Right lung (tissue), 10 donors: ENCODE measurements at places on chromosomes 12 and 14.

DNA sequence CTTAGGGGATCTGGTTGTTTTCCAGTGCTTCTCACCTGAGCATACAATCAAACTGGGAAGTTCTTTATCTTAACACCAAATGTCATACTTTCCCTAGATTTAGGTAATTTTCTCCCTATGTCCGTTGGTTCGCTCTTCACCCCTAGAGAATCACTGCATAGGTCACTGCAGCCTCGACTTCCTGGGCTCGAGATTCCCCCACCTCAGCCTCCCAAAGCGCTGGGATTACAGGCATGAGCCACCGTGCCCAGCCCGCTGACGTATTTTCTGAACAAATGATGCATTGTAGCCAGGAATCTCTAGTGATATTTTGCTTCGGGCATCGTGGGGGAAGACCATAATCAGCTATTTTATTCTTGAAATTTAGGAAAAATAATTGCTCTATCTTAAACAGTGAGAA, 1.1 kb upstream of the RPL41 start:
- DNase-seq = no peak

GRCh38 chr14:74563233-74563585, 48.8 kb downstream of the LTBP2 start:
- no peak for DNase-seq

DNA sequence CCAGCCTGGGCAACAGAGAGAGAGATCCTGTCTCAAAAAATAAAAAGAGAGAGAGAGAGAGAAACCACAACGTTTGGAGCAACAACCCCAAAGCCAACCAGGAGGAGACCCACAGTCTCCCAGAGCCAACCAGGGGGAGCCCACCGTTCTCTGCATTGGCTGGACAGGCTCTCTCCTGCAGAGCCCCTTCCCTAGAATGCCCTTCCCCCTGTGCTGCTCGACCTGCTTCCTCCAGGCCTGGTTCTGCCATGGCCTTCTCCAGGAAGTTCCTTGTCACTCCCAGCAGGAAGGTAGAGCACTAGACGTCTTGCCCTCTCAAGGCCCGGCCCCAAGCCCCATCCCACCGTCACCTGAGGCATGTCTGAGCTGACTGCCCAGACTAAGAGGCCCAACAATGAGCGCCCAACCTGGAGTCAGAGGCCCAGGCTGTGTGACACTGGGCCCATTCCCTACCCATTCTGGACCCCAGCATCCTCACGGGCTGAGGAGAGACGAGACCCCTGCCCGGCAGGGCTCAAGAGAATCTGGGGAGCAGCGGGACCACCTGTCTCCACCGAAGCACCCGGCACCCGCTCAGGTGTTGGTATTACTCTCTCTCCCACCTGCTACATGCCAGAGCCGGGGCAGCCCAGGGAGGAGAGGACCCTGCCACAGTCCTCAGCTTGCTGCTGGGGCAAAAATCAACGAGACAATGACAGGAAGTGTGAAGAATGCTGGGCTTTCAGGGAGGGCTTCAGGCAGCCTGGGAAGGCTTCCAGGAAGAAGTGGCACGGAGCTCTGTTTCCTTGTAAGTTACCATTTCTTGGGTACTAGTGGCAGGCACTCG, 61.2 kb downstream of the DIO3 start:
- DNase-seq = no peak

DNA sequence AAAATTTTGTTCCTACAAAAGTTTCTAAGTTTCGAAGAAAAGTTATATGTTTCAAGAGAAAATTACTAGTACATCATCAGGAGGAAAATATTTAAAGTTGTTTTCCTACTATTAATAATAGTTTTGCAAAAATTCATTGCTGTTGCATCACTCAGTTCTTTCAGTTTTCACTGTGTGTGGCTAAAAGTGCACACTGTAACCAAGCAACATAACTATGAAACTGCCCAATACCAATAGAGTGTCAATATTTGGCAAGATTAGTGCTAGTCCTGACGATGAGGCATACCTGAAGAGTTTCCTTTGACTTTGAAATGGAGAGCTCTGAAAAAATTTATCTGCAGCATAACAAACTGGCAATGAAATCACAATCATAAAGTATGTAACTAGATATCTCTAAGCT, 194.3 kb downstream of the CPNE8 start:
- DNase-seq = no peak

DNA sequence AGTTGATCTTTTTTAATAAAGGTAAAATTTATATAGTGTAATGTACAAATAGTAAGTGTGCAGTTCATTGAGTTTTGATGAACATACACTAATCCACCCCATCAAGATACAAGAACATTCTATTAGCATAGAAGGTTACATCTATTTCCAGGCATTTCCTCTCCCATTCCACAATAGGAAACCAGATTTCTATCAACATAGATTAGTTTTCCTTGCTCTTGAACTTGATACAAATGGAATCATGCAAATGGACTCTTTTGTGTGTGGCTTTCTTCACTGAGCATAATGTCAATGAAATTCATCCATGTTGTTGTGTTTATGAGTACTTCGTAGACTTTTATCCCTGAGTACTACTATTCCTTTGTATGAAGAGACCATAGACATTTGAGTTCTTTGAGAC, 10.8 kb downstream of the STYX start:
- DNase-seq = no peak

- peak; percentile 56 for DNase-seq
Measured at GRCh38 chr12:115341442-115341841, 657.5 kb upstream of the TBX3 start.

- DNase-seq = no peak
Measured at GRCh38 chr14:57382283-57382682, 8.1 kb upstream of the NAA30 start.

DNA sequence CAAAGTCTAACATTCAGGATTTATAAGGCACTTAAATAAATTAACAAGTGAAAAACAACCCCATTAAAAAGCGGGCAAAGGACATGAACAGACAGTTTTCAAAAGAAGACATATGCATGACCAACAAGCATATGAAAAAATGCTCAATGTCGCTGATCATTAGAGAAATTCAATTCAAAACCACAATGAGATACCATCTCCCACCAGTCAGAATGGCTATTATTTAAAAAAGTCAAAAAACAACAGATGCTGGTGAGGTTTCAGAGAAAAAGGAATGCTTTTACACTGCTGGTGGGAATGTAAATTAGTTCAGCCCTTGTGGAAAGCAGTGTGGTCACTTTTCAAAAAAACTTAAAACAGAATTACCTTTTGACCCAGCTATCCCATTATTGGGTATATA, 60.7 kb upstream of the BDKRB2 start:
- DNase-seq = no peak

GRCh38 chr12:116592731-116593130, 33.5 kb downstream of the MAP1LC3B2 start:
- no peak for DNase-seq

DNA sequence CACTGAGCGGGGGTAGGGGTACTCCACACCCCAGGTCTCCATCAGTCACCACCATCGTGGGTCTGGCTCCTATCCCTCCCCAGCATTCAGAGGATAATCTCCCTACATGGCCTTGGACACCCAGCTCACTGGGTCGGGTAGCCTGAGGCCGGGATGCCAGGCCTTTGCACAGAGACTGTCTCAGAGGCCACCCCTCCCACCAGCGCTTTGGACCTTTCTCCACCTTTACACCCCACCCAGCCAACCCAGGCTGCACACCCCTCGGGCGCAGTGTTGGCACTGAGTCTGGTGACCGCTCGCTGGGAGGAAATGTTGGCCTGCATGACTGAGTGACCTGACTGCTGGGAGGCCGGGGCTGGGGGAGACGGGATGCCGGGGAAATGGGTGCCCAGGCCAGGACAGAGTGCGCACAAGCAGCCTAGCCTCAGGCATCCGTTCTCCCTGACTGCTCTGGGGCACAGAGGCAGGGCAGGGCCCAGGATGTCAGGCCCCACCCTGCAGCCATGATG, 10.6 kb upstream of the LBHD2 start:
- no peak for DNase-seq

GRCh38 chr14:104520620-104521410, 58.7 kb upstream of the C14orf180 start:
- no peak for DNase-seq

DNA sequence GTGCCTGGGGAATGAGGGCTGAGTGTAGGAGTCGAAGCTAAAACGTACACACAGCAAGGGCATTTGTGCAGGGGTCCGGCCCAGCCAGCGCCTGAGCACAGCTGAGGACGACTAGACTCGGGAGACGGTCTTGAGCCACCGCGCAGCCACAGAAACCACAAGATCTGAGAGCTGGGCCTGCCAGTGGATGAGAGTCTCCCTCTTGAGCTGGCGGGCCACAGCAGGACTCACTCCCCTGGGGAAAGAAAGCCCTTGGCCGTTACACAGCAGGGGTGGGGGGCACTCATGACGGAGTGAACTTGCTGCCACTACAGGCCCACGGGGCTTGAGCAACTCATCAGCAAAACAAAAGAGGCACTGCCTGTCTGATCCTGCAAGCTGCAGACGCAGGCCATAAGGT, 23.0 kb downstream of the STX2 start:
- DNase-seq = no peak

GRCh38 chr14:51582437-51582836, 69.3 kb upstream of the FRMD6 start:
- DNase-seq = no peak

- DNase-seq = no peak
Measured at GRCh38 chr12:128951448-128951847, 98.2 kb downstream of the GLT1D1 start.
